Testis (tissue), 5 donors: ENCODE measurements at places on chromosomes 6 and 20.

- no peak for DNase-seq
Measured at GRCh38 chr20:45266977-45267376, 12.6 kb upstream of the SLPI start.

- no peak for DNase-seq
Measured at GRCh38 chr6:12577124-12577850, 139.3 kb upstream of the PHACTR1 start.

GRCh38 chr20:5887386-5887785 is 62.9 kb downstream of the TRMT6 start:
- no peak for DNase-seq

DNA sequence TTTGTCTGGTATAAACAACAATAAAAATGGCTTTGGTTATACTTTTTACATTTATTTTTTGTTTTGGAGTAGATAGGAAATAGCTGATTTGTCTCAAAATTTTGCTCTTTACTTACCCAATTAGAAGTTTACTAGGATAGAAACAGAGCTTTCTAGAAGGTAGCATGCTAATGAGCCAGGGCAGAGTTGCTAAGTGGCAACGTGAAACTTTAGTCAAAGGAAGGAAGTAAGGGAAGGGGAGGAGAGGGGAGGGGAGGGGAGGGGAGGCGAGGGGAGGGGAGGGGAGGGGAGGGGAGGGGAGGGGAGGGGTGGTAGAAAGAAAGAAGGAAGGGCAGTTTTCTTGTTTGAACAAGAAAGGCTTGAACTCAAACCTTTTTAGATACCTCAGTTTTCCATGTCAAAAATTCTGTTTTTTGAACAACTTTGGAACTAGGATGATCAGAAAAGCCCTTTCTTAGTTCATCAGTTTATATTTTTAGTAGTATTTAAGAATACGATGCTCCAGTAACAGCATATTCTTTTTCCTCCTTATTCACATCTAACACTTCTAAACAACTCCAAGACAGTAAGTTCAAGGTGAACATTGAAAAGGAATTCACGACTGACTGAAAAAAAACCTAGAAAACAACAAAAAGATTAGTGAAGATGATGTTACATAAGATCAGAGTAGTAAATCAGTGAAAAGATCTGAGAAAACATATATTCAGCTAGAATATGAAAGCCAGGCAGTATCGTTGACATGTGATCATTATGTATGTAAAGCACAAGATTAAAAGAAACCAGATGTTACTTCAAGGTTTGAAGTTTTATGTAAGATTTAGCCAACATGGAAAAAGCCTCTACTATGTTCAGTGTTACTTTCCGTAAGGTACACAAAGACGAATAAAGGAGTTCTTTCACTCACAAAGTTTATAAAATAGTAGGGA is 263.4 kb downstream of the ARHGAP18 start:
- DNase-seq = no peak

DNA sequence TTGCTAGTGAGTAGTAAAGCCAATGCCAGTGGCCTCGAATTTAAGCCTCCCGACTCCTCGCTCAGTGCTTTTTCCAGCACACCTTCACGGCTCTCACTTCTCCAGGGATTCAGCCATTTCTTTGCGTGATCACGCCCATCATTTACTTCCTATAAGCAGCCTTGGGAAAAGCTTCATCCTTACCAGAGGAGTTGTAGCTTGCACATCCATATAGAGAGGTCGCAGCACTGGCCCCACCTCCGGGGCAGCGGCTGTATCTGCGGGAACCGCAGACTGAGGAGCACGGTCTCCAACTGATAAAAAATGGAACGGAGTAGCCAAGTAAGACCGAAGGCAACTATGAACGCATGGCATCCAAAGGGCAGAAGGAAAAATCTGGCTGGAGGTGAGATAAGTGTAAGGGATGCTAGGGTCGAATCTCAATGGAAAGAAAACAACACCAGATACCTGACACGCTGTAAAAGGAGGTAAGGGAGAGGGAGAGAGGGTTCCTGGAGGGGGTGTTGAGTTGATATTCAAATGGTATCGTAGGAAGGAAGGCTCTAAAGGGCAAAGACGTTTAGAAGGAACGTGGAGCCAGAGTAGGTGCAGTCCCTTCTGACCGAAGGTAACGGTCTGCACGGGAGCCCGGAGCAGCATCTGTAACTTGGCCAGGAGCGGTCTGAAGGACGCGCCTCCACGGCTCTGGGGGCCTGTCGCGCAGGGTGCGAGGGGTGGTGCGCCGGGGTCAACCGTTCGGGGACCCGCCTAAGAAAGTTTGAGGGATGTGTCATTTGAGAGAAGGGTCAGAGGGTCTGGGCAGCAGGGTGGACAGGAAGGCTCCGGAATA is 640 bp downstream of the NFS1 start:
- no peak for DNase-seq

DNA sequence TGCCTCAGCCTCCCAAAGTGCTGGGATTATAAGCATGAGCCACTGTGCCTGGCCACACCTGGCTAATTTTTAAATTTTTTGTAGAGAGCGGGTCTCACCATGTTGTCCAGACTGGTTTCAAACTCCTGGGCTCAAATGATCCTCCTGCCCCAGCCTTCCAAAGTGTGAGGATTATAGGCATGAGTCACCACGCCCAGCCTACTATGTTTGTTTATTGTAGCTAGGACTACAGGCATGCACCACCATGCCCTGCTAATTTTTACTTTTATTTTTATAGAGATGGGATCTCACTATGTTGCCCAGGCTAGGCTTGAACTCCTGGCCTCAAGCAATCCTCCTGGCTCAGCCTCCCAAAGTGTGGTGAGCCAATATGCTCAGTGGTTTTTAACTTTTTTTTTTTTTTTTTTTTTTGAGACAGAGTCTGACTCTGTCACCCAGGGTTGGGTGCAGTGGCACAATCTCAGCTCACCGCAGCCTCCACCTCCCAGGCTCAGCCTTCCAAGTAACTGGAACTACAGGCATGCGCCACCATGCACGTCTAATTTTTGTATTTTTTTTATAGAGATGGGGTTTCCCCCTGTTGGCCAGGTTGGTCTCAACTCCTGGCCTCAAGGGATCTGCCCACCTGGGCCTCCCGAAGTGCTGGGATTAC is 12.0 kb upstream of the DDX43 start:
- no peak for DNase-seq

DNA sequence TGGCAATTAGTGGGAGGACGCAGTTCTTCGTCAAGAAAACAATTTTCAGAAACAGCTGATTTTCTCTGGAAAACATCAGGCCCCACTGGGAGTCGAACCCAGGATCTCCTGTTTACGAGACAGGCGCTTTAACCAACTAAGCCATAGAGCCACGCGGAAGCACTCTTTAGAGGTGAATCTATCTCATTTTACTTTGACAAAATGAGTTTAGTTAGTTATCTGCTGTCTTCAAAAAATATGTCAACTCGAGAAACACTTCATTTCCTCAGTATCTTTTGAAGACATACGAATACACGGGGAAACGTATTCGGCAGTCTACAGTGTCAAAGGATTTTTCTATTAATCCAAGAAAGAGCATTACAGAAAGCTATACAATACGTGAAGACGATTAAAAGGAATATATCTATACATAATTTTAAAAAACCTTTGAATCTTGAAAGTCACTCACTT is 26.7 kb downstream of the GPX6 start:
- peak; percentile 51 for DNase-seq

- no peak for DNase-seq
Measured at GRCh38 chr6:162481938-162482337, 245.6 kb downstream of the PRKN start.

- DNase-seq = no peak
Measured at GRCh38 chr6:34246563-34247391, 2.0 kb downstream of the SMIM29 start.

DNA sequence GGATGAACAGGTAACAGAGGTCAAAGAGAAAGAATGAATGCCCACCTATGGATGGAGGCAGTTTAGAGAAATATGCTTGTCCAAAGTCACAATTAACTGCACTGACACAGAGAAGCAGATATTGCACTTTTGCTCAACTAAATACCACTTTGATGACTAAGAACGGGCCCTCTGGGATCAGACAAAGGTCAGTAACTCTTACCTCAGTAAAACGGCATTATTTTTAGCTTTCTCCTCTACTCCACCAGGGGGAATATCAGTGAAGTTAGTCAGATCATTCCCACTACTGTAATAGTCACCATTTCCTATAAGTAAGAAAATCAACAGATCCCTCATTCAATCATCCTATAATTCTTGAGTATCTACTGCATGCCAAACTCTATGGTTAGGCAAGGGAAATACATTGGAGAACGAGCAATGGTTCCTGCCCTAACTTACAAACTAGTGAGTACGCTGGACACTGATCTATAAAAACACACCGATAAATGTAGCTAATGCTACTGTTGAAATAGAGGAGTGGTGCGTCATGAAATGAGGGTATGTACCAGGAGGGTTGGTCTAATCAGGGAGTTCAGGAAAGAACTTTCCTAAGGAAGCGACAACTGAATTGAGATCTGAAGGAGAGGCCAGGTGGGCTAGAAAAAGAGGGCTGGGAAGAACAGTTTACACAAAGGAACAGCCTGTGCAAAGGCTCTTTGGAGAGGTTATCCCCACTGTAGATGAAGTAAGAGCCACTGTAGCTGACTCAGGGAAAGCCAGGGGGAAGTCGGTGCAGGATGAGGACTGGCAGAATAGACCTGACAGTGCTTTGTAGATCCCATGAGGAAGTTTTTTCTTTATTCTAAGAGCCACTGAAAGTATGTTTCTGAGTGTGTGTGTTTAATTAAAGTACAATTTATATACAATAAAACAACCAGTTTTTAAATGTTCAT is 9.2 kb downstream of the ECI2 start:
- no peak for DNase-seq

GRCh38 chr6:29737707-29738630 is 14.7 kb downstream of the HLA-F start:
- peak; percentile 81 for DNase-seq

- no peak for DNase-seq
Measured at GRCh38 chr6:4598384-4598995, 177.7 kb upstream of the CDYL start.

- no peak for DNase-seq
Measured at GRCh38 chr6:6962699-6963098, 145.1 kb upstream of the RREB1 start.

DNA sequence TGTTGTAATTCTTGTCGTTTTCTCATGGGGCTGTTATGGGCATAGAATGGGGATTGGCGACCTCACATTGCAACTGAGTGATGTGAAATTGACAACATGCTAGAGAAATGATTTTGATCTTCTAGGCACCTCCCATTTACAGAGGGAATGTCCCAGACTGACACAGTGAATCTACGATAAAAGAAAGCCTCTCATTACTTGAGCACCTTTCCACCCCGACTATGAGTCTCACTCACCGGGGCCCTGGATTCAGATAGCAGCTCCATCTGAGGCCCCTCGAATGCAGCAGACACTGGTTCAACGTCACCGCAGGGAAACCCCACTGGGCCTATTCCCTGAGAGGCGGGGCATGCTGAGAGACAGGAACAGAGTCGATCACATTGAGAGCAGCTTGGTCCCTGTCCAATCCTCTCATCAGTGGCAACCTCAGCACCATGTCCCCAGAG is 49.1 kb downstream of the NFATC2 start:
- DNase-seq = no peak

GRCh38 chr6:125191916-125192609 is 38.5 kb downstream of the TPD52L1 start:
- peak; percentile 77 for DNase-seq

DNA sequence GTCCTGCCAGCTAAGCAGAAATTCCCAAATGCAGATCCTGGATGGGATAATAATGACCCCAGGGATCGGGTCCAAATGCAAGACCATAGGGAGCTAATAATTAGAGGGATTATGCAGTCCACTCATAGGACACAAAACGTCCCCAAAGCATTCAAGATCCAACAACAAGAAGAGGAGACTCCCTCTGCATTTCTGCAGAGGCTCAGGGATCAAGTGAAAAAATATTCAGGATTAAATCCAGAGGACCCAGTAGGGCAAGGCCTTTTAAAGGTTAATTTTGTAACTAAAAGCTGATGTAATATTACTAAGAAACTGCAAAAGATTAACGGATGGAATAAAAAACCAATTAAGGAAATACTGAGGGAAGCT is 22.2 kb downstream of the HLA-A start:
- DNase-seq = no peak

GRCh38 chr6:40852779-40853373 is 186.1 kb downstream of the UNC5CL start:
- DNase-seq = no peak

DNA sequence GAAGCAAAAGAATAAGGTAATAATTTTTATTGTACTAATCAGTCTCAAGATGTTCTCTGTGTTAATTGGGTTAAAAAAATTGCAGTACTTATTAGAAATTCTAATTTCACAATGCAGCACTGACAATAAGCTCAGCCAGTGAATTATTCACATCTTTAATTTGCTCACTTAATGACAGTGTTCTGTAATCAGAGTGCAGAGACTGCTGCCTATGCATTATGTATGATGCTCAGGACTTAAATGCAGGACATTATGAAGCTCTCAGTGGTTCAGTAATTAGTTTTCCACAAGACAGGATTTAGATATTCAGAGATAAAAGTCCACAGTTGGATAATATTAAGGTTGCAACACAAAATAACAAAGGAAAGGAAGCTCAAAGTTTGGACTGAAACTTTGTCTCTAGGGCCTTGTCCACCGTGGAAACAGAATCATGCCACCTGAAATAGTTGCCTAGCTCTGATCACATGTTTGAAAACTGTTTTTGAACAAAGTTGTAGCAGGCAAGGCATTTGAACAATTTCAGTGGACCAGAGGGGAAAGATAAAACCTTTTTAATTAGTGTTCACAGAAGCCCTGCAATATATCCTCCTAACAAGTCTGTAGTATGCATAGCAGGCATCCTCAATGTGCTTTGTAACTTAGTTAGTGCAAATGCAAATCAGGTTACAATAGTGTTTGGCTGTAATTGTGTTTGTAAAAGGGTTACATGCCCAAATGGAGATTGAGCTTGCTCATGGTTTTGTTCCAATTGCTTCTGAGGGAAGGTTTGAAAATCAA is 23.7 kb upstream of the MMS22L start:
- no peak for DNase-seq

- DNase-seq = no peak
Measured at GRCh38 chr6:69846312-69846711, 20.0 kb upstream of the COL19A1 start.

- peak; percentile 77 for DNase-seq
Measured at GRCh38 chr6:42783177-42783875, 1.5 kb downstream of the BICRAL start.

DNA sequence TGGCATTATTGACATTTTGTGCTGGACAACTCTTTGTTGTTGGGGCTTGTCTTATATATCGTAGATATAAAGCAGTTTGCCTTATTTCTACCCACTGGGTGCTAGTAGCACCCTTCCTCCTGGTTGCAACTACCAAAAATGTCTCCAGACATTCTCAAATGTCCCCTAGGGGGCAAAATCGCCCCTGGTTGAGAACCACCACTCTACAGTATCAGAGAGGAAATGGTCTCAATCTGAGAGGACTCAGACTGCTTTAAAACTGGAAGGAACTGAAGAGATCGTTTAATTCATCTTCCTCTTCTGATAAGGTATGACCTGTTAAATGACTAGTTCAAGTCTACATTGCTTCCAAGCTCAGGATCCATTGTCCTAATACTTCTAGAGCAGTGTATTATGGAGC is 14.9 kb downstream of the SH3BGRL2 start:
- DNase-seq = no peak

- DNase-seq = no peak
Measured at GRCh38 chr20:25444556-25444955, 37.1 kb downstream of the GINS1 start.

GRCh38 chr6:110642711-110643110 is 166.3 kb upstream of the SLC22A16 start:
- DNase-seq = no peak
